ENCODE measurements at places on chromosomes 1 and 21.

DNA sequence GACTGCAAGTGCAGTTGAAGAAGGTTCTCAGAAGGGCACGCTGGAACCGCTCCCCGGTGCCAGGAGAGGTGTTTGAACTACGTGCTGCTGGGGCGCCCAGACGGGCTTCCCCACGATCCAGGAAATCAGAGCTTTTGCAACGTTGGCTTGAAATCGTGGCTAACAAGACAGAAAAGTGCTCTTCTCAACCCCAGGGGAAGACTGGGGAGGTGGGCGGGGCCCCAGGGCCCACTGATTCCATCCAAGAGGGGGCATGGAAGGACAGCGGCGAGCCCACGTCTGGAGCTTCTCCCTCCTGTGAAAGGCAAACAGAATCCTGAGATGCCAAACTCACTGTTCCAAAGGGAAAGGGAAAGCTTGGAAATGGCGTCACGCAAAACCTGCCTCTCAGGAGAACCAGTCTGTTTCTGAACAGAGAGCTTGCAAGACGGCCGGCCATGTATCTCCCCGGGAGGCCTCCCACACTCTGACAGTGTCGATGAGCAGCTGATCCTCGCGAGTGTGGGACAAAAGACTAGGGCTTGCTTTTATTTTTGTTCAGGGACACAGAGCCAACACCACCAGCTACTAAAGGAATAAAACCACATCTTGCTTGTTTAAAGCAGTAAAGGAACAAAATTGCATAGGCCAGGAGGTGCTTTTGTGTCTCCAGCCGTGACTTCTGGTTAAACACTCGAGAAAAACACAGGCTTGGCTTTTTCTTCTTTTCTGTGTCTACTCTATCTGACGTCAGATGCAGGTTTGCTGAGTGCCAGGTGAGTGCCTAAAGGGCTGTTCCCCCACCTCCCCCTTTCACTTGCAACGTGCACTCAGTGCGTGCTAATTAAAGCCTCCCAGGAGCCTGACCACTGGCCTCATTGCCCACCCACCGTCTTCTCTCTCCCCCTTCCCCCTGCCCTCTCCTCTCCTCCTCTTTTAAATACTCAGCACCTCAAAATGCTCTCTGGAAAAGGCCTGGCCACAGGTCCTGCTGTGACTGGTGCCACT is 41.5 kb downstream of the LRRC3 start:
- H3K27ac ChIP-seq = no peak overlapping the region

DNA sequence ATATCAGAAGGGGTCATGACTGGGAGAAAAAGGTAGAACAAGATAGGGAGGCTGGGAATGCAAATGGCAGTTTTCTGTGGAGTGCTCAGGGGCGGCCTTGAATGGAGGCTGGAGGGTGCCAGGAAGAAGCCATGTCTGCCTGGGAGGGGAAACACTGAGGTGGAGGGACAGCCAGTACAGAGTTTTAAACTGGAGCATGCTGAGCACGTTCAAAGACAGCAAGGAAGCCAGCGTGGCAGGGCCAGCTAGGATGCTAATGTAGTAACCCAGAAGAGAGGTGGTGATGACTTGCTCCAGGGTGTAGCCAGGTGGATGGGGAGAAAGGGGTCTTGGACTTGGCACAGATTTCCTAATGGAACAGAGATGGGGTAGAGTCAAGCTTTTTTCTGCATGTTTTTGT is 445.8 kb upstream of the VAMP3 start:
- no peaks in the 10 kb centered on the region for H3K36me3 ChIP-seq
- no peak overlapping the region for H3K27ac ChIP-seq
- H3K4me3 ChIP-seq = no peak overlapping the region
- DNase-seq = no peak
- H3K27me3 ChIP-seq = no peaks in the 10 kb centered on the region

DNA sequence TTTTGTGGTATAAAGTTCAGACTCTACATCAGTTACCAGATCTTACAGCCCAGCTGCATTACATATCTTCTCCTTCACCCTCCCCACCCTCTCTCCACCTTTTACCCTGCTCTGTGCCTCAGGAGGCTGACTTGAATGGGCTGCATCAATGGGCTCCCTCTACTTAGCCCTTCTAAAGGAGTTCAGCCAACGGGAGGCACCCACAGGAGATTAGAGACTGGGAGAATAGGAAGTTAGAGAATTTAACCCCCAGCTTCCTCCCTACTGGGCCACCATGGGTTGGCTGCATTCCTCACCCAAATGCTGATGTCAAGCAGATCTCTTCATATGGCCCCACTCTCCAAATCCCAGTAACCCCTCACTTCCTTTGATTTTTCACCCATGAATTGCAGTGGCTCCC is 17.1 kb upstream of the DUSP23 start:
- no peak overlapping the region for H3K27ac ChIP-seq
- no peak overlapping the region for H3K4me3 ChIP-seq
- no peaks in the 10 kb centered on the region for H3K36me3 ChIP-seq

DNA sequence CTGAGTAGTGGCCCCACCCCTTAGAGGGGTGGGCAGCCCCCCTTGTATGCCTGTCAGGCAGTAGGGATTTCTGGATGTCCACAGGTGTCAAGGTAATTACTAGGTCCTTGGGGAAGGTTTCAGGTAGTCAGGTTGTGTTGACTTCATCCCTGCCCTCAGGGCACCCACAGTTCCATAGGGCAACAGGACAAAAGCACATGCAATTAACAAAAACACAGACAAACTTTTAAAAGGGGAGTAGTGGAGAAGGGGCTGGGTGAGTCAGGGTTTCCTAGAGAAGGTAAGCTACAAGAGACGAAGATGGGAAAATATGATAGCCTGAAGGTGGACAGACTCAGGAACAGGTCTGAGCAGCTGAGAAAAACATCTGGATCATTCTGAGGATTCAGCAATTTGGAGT is 14.1 kb downstream of the KRTCAP2 start:
- DNase-seq = no peak
- H3K4me1 ChIP-seq = no peaks in the 10 kb centered on the region
- no peak overlapping the region for H3K27ac ChIP-seq
- no peak overlapping the region for H3K4me3 ChIP-seq
- H3K36me3 ChIP-seq = no peaks in the 10 kb centered on the region

DNA sequence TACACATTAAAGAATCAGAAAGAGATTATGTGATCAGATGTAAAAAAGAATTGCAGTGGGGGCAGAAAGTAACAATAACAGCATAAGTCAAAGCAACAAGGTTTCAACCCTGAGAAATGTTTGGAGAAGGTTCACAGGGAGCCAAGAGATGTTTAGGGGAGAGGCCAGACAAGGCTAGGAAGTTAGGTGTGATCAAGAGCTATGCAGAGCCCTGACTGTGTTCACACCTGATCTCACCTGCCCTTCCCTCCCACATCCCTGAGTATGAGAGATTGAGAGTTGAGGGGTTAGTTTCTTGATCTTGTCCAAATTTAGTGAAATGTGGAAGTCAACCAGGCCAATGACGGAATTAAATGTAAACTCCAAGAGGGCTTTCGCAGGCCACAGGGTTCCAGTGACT is 10.2 kb downstream of the PTPN14 start:
- no peaks in the 10 kb centered on the region for H3K36me3 ChIP-seq
- no peaks in the 10 kb centered on the region for H3K4me1 ChIP-seq
- H3K27me3 ChIP-seq = no peaks in the 10 kb centered on the region
- H3K4me3 ChIP-seq = no peak overlapping the region
- no peak overlapping the region for H3K27ac ChIP-seq
- DNase-seq = no peak

DNA sequence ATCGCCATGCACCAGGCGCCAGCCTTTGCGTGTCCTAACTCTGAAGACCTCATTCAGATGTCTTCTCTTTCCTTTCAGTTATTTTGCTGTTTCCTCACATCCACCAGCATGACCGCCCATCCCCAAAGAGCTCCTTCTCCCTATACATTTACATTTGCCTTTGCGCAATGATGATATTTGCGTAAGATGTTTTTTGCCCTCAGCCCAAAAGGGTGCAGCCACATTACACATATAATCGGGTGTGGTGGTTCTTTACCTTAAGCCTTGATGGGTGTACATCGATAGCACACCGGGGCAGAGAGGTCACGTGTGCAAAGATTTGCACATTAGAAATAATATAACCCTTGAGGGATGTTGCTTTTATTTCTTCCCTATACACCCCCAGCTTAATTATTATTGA is 192.8 kb downstream of the HUNK start:
- no peaks in the 10 kb centered on the region for H3K4me1 ChIP-seq
- no peak overlapping the region for H3K4me3 ChIP-seq
- no peak overlapping the region for H3K27ac ChIP-seq
- no peak for DNase-seq
- H3K36me3 ChIP-seq = no peaks in the 10 kb centered on the region

GRCh38 chr21:35349376-35350080 is 300.4 kb upstream of the RUNX1 start:
- H3K4me1 ChIP-seq = no peaks in the 10 kb centered on the region
- no peak overlapping the region for H3K4me3 ChIP-seq
- no peak overlapping the region for H3K27ac ChIP-seq
- no peaks in the 10 kb centered on the region for H3K36me3 ChIP-seq
- no peak for DNase-seq

DNA sequence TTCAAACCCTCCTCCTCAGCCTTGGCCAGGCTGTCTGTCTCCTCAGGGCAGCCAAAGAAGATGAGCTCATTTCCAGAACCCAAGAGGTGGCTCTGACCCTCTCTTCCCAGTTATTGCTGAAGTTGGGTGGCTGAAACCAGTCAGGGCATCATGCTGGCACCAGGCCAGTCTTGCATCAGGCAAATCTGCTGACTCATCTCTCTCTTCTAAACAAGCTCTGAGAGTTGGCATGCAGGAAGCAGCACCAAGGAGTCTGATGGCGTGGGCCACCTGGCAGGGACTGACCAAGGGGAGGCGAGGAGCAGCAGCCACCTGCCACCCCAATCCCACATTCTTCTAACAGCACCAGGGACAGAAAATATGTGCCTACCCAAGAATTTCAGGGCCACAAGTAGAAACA is 104.8 kb upstream of the ATP1A1 start:
- no peaks in the 10 kb centered on the region for H3K36me3 ChIP-seq
- no peaks in the 10 kb centered on the region for H3K4me1 ChIP-seq
- no peaks in the 10 kb centered on the region for H3K27me3 ChIP-seq
- no peak overlapping the region for H3K27ac ChIP-seq
- H3K4me3 ChIP-seq = no peak overlapping the region
- DNase-seq = peak; percentile 79

DNA sequence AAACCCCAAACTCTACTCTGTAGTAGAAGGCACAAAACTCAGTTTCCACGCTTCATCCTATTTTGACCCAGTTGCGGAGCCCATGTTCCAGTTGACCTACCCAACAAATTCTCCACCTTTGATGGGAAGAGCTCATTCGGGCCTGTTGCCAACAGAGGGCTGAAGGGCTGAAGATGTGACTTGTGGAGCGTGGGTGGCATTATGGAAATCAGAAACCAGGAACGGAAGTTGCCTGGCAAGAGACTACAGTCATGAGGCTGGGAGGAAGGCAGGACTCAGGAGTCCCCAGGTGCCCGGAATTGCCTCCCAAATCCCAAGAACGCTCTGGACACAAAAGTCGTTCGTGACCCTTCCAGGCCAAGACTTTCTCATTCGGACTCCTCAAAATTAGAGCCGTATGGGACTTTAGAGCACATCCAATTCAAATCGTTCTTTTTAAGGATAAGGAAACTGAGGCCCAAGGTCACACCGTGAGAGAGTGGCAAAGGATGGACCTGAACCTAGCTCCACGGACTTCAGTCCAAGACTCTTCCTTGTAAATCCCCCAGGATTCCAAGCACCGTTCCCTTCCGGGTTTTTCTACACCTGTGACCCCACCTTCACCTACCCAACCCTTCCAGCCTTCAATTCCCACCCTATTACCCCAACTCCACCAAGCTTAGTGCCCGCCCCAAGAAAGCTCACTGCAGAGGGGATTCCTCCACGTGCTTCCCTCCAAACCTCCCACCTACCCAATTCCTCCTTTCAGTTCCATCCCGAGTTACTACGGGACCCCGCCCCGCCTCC is 739 bp downstream of the SMG5 start:
- no peaks in the 10 kb centered on the region for H3K27me3 ChIP-seq
- peak overlapping the region; percentile 87 for H3K4me3 ChIP-seq
- H3K36me3 ChIP-seq = peaks cover under 1% of the 10 kb centered on the region
- peaks cover 15% of the 10 kb centered on the region for H3K4me1 ChIP-seq

- no peak overlapping the region for H3K4me3 ChIP-seq
- H3K36me3 ChIP-seq = no peaks in the 10 kb centered on the region
- no peak for DNase-seq
Observed at GRCh38 chr1:200037501-200037900, 10.0 kb downstream of the NR5A2 start.

DNA sequence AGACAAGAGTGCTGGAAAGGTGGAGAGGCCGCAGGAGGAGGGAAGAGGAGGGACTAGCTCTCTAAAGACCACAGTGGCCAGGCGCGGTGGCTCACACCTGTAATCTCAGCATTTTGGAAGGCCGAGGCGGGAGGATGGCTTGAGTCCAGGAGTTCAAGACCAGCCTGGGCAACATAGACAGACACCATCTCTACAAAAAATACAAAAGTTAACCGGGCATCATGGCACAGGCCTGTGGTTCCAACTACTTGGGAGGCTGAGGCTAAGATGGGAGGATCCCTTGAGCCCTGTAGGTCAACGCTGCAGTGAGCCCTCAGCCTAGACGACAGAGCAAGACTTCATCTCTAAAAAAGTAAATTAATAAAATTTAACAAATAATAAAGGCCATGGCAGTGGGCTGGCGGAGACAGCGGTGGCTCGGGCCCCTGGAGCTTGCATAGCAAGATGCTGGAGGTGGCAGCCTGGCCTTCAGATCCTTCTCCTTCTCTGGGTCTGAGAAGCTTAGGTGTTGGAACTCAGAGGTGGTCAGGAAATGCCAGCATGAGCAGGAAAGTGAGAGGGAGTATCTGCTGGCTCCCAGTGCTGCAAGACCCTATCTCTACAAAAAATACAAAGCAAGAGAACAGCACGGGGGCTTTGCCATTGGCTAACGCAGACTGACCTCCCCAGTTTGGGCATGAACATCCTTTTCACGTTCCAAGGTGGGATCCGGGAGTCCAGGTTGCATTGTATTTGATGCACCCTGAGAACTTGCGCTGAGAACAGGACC is 10.7 kb downstream of the WNT3A start:
- no peak overlapping the region for H3K27ac ChIP-seq
- no peak overlapping the region for H3K4me3 ChIP-seq
- no peak for DNase-seq
- no peaks in the 10 kb centered on the region for H3K36me3 ChIP-seq
- no peaks in the 10 kb centered on the region for H3K27me3 ChIP-seq

- no peak overlapping the region for H3K4me3 ChIP-seq
- DNase-seq = no peak
- no peaks in the 10 kb centered on the region for H3K36me3 ChIP-seq
- no peak overlapping the region for H3K27ac ChIP-seq
- H3K27me3 ChIP-seq = no peaks in the 10 kb centered on the region
Observed at GRCh38 chr1:38134294-38134755, 87.7 kb upstream of the POU3F1 start.

- no peak overlapping the region for H3K4me3 ChIP-seq
- no peaks in the 10 kb centered on the region for H3K4me1 ChIP-seq
- no peak overlapping the region for H3K27ac ChIP-seq
- peaks cover 77% of the 10 kb centered on the region for H3K36me3 ChIP-seq
Observed at GRCh38 chr21:45482899-45483821, 59.1 kb downstream of the SLC19A1 start.
